Stimulated activated CD4-positive, alpha-beta T cell treated with anti-CD3 and anti-CD28 coated beads, TNF-alpha, amount 100 ng/mL, for 1 hour (primary cell): ENCODE measurements at places on chromosomes 7 and 10.
A peak's percentile ranks its signal among the peaks of the same experiment; 100 is the strongest.

DNA sequence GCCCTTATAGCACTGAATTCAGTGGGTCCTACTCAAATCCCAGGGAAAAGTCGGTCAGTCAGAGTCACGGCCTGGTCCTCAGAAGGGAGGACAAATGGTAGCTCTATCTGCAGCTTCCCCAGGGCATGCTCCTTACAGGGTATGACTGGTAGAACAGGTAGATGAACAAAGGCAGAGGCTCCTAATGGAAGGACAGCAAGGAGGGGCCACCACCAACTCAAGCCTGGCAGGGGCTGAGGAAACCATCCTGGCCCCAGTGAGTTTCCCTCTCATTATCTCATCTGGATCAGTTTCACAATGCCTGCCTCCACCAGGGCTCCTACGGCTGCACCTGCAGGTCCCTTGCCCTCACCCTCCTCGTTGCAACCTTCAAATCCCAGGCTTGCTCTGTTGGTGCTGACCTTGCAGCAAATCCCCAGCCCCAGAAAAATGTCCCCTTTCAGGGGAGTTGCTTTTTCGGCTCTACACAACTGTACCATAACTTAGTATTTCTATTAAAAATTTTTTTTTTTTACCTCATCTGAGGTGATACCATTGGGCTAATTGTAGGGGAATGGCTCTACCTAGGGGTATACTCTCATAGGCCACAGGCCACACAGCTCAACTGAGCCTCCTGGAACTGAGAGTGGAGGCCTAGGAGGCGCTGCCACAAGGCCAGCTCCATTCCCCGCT, 2.4 kb upstream of the MYO1G start:
- DNase-seq = no peak

GRCh38 chr7:29801929-29802328, 4.4 kb upstream of the WIPF3 start:
- DNase-seq = no peak

DNA sequence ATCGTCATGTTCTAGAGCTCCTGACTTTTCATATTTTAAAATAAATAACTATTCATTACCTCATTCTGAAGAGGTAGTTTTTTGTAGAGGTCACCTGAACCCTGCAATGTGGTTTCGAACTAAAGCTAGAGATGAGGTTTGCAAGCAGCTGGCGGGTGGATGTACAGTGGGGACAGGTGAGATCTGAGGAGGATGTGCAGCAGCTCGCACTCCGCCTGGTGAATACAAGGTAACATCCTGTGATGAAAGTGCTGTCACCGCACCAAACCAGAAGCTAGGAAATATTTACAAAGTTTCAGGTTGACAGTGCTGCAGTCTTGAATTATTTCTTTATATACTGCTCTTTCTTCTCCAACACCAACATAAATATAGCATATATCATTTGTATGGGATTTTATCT, 26.5 kb downstream of the NDUFB2 start:
- DNase-seq = peak; percentile 7

- DNase-seq = no peak
Measured at GRCh38 chr7:91777522-91777921, 103.0 kb downstream of the MTERF1 start.

GRCh38 chr7:95225301-95225700, 99.0 kb downstream of the PON1 start:
- no peak for DNase-seq

DNA sequence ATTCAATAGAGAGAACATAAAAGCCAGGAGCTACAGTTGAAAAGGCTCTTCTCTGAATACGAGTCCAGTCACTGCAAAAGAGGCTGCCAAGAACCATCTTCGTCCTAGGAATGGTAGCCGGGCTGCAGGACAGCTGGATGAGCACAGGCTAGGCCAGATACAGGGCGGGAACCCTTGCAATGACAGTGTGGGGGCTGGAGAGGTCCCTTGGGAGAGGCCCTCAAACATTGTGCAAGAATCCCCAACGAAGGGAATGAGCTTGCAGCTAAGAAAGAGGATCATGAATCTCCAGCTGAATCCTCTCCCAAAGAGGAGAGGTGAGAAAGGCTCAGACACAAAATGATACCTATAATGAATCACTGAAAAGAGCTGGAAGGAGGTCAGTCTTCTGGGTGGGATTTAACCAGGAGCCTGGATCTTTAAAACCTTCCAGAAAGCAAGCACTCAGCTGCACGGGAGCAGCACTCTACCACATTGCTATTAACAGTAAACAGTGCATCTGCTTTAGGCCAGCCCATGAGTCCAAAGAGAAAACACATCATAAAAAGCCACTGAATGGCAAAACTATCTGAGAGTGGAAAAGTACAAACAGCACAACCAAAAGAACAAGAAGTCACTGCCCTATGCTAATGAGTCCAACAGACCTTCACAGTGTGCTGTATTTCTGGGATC, 287.9 kb downstream of the TNS3 start:
- no peak for DNase-seq

DNA sequence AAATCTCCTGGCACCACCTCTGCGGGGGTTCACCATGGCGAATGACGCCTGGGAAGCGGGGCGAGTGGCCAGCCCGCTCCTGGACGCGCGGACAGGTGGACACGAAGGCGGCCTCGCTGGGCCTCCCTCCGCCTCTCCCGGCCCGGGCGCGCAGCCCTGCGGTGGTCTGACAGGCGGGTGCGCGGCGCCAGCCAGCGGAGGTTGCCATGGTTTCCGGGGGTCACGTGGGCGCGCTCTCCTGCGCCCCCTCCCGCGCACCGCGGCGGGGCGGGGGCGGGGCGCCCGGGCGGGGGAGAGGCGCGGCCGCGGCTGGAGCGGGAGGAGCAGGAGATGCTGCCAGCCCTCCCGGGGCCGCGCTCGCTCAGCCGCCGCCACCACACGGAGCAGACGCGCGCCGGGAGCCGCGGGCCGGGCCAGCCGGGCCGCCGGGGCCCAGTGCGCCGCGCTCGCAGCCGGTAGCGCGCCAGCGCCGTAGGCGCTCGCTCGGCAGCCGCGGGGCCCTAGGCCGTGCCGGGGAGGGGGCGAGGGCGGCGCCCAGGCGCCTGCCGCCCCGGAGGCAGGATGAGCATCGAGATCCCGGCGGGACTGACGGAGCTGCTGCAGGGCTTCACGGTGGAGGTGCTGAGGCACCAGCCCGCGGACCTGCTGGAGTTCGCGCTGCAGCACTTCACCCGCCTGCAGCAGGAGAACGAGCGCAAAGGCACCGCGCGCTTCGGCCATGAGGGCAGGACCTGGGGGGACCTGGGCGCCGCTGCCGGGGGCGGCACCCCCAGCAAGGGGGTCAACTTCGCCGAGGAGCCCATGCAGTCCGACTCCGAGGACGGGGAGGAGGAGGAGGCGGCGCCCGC, at the start of gene PRKAR2B:
PRKAR2B (plus strand) TSS at position 359 of the 848 bp plus-strand sequence; CDS start at position 562, 203 bp downstream.
- peak; percentile 54 for DNase-seq

DNA sequence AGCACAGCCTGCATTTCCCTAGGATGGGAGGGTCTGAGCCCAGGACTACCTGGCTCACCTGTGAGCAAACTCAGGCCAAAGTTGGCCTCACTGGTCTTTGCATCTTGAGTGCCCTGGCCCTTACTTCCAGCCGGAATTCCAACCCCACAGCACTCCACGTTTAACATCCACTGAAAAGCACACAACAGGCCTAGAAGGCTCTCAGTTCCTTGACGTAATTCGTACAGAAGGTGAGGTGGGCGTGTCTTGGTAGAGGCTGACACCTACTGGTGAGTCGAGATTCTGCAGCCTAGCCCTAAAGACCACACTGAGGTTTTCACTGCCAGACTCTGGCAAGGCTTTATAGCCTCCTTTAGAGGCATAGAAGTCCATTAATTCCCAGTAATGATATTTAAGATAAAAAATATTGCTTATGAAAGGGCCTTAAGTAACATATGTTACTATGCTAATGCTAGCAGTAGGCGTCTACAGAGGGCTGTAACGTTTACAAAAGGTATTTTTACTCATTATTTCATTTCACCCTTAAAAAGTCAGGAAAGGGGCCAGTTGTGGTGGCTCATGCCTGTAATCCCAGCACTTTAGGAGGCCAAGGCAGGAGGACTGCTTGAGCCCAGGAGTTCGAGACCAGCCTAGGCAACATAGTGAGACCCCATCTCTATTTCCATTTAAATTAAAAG, 95.8 kb downstream of the HIP1 start:
- DNase-seq = peak; percentile 30

- no peak for DNase-seq
Measured at GRCh38 chr10:104391969-104392296, 38.3 kb downstream of the CFAP58 start.

DNA sequence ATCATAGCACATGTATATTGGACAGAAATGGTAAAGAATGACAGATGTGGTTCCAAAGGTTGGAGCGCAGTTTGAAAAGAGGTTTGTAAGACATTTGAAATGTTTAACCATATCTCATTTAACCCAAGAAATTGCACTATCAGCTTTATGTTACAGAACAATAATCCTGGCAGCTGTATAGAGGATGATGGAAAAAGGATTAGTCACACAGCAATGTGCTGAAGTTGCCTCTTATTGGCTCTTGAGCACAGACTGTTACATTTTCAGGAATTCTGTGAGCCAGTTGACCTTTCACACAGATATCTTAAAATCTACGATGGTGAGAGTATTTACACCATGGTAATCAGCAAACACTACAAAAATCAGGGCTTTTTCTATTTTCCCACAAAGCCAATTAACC, 3.9 kb downstream of the COG5 start:
- DNase-seq = no peak

GRCh38 chr7:16960337-16960965, 78.7 kb upstream of the AGR3 start:
- DNase-seq = no peak

- DNase-seq = no peak
Measured at GRCh38 chr10:9608602-9609001, 1409.1 kb upstream of the CELF2 start.

GRCh38 chr7:47380325-47381133, 201.4 kb downstream of the TNS3 start:
- no peak for DNase-seq
